Skeletal muscle cell (primary cell): ENCODE measurements at places on chromosomes 1 and 21.
A peak's percentile ranks its signal among the peaks of the same experiment; 100 is the strongest.

DNA sequence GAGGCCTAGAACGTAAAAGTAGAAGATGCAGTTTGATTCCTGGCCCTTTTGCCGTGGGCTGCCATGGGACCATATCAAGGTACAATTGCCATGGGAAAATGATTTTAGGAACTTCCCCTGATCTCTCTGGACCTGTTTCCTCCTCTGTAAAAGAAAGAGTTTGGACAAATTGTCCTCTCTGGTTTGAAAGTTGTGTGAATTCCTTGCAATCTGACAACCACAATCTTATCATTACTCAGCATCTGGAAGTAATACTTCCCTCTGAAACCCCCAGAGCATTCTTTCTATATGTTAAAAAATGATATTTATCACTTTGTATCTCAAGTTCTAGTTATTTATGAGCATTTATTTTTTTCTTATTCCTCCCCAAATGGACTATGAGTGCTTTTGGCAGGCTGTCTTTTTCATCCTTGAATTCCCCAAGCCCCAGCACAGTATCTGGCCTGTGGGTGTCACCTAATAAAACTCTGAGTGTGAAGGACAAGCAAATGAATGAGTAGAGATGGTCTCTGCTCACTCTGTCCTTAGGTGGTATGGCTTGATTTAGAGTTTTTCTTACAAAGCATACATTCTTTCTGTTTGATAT lies 181.1 kb downstream of the DYRK1A start:
- DNase-seq = no peak

DNA sequence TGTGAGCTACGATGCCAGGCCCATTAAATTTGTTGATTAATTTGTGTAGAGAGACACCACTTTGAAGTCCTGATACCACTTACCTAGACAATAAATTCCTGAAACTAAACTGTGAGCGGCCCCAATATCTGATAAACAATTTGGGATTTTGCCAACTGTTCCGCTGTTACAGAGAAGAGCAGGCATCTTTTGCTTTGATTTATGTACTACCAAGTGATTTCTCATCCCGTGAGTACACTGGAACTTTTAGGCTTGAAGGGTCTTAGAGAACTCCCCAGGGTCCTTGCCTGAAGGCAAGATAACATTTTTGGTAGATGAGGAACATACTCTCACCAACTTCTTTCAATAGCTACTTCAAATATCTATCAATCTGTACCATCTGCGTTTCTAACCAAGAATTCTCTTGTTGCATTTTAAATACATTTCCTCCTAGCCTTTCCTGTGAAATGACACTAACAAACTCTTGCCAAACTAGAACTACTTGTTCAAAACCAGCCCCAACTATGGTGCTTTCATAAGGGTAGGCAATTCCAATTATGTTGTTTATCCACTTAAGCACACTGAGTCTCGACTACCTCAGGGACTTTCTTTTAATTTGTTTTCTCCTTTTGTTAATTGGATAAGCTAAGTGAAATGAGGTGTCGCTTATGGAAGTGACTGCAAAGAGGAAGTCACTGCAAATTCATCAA lies 23.2 kb upstream of the SLC30A1 start:
- no peak for DNase-seq

GRCh38 chr1:214419650-214420049 lies 131.8 kb downstream of the PTPN14 start:
- DNase-seq = no peak

DNA sequence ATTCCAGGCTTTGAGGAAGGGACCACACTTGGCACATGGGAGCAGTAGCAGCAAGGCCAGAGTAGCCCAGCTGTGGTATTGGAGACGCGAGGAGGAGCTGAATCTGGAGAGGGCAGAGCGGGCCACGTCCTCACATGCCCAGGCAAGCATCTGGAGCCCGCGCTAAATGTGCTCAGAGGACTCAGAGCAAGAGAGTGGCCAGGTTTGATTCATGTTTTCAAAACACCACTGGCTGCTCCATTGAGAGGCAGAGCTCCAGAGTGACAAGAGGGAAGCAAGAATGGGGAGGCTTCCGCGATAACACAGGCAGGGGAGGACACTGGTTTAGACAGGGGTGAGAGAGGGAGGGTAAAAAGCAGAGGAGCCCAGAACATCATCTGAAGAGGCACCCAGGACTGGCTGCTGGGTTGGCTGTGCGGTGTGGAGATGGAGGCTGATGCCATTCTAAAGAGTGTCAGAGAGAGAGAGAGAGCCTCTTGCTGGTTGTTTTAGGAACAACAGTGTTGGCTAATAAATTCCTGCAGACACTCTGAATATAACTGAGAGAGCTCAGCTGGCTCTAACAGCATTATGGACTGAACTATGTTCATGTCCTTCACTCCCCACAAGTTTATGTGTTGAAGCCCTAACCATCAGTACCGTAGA lies 32.3 kb downstream of the RCAN1 start:
- no peak for DNase-seq

DNA sequence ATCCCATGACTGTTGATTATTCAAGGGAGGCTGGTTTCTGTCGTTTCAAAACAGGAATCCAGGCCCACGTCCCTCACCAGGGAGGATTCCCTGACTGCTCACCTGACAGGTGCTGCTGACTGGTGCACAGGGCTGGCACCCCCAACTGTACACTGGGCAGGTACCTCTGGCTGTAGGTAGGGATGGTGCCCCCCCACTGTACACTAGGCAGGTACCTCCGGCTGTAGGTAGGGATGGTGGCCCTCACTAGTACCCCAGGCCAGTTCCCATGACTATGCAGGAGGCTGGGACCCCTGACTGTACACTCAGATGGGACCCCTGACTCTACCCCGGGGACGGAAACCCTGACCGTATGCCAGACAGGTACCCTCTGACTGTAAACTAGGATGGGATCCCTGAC lies 33.6 kb upstream of the PDE9A start:
- no peak for DNase-seq

- no peak for DNase-seq
Observed at GRCh38 chr1:164753521-164754077, 194.6 kb downstream of the PBX1 start.

- no peak for DNase-seq
Observed at GRCh38 chr1:6108937-6109614, 63.4 kb downstream of the KCNAB2 start.

DNA sequence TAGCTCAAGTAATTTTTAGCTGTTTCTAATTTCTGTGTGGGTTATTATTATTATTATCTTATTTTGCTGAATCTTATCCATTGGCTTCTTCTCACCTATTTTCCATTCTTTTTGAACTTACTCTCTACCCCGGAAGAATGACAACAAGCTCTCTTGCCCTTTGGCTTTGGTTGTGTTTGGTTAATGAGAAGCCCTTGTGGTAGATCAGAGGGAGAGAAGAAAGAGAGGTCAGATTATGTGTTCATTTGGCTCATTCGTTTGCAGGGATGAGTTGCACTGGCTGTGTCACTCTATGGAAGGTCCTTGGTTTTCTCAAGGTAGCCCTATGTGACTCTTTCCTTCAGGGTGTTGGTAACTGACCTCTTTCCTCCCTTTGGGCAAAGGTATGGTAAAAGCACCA lies 391.9 kb downstream of the LMO4 start:
- no peak for DNase-seq

DNA sequence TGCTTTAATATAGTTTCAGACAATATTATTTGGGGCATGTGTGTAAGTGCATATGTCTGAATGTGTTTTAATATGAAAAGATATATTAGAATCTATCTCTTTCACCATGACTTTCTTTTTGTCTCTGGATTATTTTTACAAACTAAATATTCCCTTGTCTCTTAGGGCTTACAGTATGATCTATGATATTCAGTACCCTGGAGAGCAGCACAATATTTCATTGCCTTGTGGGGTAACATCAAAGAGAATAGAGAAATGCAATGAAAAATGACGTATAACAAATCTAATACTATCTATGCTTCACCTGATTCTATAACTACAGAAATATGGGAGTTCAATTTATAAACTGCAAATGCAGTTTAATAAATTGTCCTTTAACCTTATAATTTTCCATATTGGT lies 2084.5 kb downstream of the MRPL39 start:
- DNase-seq = no peak

GRCh38 chr1:151897991-151898431 lies 11.3 kb downstream of the THEM4 start:
- no peak for DNase-seq

DNA sequence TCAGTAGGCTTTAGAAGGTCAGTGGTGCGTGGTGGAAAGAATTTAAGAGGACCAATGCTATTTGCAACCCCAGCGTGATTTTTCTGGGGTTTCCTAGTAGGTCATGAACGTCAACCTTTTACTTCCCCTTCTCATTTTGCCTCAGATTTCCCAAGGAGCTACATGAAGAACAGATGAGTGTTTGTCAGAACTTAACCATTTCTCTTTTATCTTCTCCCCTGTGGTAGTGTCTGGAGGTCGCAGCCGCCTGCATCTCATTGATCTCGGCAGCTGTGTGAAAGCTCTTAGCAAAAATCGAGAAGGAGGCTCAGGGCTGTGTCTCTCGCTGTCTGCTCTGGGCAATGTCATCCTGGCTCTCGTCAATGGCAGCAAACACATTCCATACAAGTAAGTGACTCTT lies 491.1 kb downstream of the KIF26B start:
- no peak for DNase-seq

DNA sequence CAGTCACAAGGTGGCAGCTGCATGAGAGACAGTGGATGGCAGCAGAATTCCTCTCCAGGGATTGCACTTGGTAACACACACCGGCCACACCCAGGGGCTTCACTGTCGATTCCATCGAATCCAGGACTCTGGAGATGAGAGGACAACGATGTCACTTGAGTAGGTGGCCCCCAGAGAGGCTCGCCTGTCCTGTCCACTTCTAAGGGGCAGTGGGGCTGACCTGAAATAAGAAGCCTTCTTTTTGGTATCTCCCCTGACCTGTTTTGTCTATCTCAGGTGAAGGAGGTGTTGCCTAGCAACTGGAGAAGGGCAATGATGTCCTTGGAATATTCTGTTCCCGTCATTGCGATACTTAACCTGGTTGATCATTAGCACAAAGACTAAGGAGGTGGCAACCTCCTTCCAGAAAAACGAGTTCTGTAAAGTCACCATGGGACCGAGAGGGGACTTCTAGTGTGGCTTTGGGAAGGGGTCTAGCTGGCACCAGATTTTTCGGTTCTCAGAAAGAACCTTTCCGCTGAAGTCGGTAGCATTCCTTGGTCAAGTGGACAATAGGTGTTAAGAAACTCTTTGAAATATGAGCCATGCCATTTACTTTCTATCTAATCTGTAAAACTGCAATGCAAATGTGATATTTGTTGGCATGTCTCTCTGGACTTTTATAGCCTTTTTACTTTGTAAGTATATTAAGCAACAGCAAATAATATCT lies 85.2 kb upstream of the TMPRSS2 start:
- DNase-seq = no peak

- no peak for DNase-seq
Observed at GRCh38 chr1:244092964-244093638, 42.0 kb downstream of the ZBTB18 start.

- DNase-seq = no peak
Observed at GRCh38 chr1:98420376-98421084, 241.0 kb upstream of the SNX7 start.

GRCh38 chr1:204792354-204792692 lies 78.3 kb upstream of the NFASC start:
- DNase-seq = no peak

DNA sequence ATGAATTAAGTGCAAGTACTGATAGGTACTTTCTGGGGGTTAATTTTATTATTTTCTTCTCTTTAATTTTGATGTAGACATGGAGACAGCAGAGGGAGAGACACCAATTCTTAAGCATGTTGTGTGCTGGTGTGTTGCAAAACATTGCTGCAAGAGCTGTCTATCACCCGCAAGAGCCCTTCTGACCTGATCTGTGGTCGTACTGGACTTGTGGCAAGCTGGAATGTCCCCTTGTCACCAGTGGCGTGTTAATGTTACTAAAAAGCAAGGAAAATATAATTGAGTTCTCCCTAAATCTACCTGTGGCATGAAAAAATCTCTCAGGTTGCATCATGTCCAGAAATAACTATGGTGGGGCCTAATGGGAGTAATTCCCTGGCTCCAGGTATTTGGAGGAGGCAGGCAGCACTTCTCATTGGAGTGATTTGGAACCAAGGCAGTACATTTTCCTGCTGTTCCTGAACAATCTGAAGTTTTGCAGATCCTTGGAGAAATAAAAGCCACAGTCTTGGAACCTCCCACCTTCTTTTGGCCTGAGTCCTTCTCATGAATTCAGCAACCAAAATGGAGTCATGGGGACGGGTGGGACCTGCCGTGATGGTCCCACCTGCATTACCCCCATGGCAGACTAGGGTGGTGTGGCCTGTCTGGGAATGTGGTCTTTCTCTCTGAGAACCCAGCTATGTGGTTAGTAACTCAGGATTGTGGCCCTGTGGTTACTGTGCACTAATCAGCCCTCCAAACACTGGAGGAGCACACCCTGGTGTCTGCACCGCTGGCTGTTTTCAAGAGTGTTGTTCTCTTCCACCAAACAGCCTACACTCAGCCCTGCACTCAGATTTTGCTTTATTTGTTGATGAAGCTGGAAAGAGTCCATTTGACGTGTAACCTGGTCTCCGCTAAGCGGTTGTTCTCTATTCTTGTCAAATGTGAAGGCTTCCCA lies 57.4 kb downstream of the GALNT2 start:
- DNase-seq = no peak

GRCh38 chr1:78370356-78370755 lies 120.4 kb upstream of the PTGFR start:
- peak; percentile 60 for DNase-seq

DNA sequence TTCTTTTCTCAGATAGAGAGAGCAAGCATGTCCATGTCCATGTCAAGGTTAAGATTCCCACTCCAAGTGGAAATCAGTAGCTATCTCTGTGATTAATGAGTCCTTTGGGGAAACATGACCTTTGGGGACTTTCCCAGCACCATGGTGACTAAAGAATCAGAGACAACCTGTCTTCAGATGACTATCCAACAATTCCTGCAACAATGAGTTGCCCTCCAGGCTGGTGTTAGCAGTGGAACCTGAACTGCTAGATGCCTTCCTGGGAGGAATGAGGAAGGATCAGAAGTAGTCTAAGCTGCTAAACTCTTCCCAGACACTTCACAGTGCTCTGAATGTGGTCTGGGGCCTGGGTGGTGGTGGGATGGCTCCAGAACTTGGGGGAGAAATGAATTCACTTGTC lies 6.5 kb downstream of the S100A9 start:
- no peak for DNase-seq

GRCh38 chr1:201019321-201019977 lies 4.1 kb downstream of the KIF21B start:
- no peak for DNase-seq

DNA sequence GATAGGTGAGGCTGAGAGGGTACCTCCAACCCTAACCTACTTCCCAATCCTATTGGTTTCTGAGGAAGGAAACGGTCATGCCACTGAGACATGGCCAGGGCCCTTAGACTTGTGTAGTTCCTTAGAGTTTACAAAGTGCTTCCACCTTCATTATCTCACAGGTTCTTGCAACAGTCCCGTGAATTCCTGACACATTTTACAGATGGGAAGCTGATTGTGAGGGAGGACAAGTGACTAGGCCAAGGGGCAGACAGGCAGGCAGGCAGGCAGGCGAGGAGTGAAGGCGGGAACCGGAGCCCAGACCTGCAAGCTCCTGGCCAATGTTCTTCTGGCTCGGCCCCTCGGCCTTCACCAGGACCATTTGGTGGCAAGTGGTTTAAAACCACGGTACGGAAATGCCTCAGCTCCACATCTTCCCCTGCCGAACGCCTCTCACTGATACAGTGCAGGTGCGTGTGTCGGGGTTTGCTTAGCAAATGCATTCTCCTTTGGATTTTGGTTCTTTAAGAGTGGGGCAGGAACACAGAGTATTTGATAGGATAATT lies 45.1 kb downstream of the ZBTB18 start:
- DNase-seq = no peak

- DNase-seq = no peak
Observed at GRCh38 chr1:76075877-76076276, 1.3 kb downstream of the ST6GALNAC3 start.
